T follicular helper cell (primary cell): ENCODE measurements at places on chromosomes 4 and X.

- no peak for DNase-seq
These were observed 45.8 kb upstream of the GIMD1 start for GRCh38 chr4:106414366-106414765.

- DNase-seq: peak; percentile 60
These were observed at the start of gene TAPT1 for GRCh38 chr4:16225863-16226815. TSS of gene TAPT1 (minus strand) at chr4:16226471. CDS start at chr4:16226457, 14 bp downstream.

- DNase-seq: no peak
These were observed 126.4 kb upstream of the NOCT start for GRCh38 chr4:138889216-138889615.

DNA sequence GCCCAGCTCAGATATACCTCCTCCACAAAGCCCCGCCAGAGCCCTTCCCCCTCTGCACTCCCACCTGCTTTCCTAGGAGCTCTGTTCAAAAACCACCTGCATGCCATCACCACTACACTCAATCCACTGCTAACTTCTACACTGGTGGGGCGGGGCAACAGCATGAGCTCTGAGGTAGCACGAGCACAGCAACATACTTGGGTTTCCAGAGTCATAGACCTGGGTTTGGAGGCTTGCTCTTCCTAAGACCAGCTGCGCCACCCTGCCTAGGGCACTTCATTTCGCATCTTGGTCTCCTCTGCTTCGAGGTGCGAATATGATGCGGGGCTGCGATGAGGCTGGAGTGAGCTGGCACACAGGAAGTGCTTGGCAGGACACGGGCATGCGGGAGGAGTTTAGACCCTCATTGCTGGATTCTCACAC, 3.6 kb downstream of the SASH3 start:
- no peak for DNase-seq

DNA sequence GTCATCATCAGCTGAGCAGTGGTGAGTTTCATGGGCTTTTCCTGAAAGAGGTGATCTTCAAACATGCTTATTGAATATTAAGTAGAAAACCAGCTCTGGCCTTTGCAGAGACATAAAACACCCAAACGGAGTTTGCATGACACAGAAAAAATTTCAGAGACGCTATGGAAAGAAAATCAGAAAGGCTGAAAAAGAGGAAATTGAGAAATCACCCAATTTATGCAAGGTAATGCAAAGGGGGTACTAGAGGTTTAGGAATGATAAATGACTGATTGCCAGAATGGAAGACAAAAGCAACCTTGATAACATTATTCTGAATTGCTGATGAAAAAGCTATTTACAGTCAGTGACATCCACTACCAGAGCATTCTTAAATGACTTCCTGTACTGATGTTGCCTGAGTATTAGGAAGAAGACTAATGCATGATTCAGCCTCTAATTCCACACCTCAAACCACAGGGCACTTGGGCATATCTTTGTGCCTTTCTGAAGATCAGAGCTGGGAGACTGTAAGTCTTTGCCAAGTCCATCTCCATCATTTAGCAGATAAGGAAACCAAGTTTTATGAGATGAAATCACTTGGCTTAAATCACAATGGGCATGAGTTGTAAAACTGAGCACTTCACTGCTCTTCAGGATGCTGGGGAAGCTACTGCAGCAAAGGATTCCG, 565.7 kb downstream of the PPARGC1A start:
- DNase-seq: no peak

GRCh38 chrX:47239898-47240545, 7.2 kb downstream of the USP11 start:
- no peak for DNase-seq

DNA sequence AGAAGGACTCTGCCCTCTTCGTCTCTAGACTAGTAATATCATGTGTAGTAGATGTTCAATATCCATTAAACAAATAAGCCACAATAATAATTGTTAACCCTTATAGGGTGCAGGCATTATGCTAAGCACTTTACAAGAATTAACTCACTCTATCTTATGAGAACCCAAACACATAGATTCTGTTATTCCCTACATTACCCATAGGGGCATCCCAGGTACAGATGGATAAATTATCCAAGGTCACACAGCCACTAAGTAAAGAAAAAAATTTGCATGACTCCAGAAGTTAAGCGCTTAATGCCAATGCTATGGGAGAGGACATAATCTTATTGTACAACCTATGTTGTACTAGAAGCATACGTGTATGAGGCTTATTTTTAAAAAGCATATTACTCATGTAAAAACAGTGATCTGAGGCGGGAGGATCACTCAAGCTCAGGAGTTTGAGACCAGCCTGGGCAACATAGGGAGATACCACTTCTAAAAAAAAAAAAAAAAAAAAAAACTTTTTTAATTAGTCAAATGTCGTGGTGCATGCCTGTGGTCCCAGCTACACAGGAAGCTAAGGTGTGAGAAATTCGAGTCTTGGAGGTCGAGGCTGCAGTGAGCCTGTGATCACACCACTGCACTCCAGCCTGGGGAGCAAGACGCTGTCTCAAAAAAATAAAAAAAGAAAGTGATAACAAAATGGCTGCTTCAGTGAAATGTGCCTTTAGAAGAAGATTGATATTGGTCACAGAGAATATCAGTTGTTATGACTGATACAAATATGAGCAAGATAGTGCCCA, 13.6 kb downstream of the LDB2 start:
- no peak for DNase-seq

DNA sequence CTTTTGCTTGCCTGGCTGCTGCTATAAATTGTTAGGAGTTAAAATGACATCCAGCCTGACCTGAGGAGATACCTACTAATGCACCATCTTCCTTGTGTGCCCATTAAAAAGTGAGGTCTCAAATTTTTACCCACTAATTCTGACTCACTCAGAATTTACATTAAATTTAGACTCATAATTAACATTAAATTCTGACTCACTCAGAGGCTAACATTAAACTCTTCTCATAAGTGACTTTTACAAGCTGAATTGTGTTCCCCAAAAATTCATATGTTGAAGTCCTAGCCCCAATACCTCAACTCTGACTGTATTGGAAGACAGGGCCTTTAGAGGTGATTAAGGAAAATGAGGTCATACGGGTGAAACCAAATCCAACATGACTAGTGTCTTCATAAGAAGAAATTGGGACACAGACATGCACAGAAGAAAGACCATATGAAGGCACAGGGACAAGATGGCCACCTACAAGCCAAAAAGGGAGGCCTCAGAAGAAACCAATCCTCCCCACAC, 11.8 kb downstream of the CASP6 start:
- DNase-seq: no peak

DNA sequence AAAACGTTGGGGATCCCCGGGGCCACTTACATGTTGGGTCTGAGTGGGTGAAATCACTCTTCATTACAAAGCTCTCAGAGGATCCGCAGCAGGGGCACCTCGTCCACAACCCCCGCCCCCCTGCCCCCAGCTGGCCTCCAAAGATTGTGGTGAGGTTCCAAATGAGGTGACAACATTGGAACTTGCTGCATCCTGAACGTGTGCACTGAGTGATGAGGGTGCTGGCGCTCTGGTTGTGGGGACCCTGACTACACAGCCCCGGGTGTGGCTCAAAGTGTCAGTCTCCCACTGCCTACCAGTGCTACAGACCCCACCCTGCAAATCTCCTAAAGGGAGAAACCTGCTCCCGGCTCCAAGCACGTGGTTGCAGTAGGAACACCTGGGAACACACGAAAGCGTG, 111.9 kb downstream of the PHKA2 start:
- no peak for DNase-seq

GRCh38 chr4:5996641-5997040, 21.6 kb downstream of the C4orf50 start:
- no peak for DNase-seq

GRCh38 chrX:129559783-129560182, 19.7 kb downstream of the OCRL start:
- DNase-seq: no peak

GRCh38 chr4:36054694-36055422, 189.5 kb downstream of the ARAP2 start:
- no peak for DNase-seq

DNA sequence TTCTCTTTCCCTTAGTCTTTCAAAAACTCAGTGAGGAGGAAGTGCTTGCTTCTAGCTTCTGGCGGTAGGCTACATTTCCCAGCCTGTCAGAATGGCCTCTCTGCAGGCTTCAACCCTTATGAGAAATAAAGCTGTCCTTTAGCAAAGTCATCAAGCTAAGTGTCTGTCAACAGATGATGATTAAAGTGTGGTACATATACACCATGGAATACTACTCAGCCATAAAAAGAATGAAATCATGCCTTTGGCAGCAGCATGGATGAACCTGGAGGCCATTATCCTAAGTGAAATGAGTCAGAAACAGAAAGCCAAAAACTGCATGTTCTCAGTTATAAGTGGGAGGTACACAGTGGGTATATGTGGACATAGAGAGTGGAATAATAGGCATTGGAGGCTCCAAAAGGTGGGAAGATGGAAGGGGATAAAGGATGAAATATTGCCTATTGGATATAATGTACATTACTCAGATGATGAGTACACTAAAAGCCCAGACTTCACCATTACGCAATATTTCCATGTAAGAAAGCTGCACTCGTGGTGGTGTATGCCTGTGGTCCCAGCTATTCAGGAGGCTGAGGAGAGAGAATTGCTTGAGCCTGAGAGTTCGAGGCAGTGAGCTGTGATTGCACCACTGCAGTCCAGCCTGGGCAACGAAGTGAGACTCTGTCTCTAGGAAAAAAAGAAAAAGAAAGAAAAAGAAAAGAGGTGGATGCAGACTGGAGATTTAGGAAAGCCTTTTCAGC, 7.9 kb downstream of the TRIM2 start:
- no peak for DNase-seq

GRCh38 chrX:115311601-115312001, 22.1 kb downstream of the LUZP4 start:
- DNase-seq: no peak

DNA sequence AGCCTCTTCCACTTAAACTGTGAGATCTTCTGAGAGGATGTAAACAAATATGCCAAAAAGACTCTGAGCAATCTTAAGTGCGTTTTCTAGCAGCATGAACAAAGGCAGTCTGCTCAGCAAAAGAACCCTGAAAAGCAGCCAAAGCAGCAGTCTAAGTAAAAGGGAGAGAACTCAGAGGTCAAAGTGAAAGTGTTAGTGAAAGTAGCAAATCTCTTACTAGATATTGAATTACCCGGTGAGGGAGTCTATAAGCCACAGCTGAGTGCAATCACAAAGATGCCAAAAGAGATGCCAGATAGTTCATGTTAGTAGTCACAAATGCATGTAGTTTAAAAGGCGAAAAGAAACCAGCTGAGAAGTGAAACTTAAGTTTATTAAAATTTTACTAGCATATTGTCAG, 7.9 kb upstream of the GNRHR start:
- DNase-seq: no peak

- DNase-seq: no peak
These were observed 106.0 kb downstream of the JADE1 start for GRCh38 chr4:128915544-128915943.

DNA sequence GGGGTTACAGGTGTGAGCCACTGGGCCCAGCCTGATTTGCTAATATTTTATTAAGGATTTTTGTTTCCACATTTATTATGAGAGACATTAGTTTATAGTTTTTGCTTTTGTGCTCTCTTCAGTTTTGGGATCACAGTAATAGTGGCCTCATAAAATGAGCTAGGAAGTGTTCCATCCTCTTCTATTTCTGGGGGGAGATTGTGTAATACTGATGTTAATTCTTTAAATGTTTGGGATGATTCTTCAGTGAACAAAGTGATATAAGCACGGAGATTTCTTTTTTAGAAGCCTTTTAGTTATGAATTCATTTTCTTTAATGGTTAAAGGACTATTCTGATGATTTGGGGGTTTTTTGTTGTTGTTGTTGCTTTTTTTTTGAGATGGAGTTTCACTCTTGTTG, 41.3 kb downstream of the RBMX start:
- no peak for DNase-seq

GRCh38 chr4:21113496-21114223, 413.4 kb downstream of the PACRGL start:
- no peak for DNase-seq

- DNase-seq: no peak
These were observed 86.2 kb downstream of the PPEF1 start for GRCh38 chrX:18793601-18794089.

GRCh38 chr4:124025000-124025399, 628.4 kb downstream of the SPRY1 start:
- DNase-seq: no peak

- no peak for DNase-seq
These were observed 554 bp downstream of the CDKL5 start for GRCh38 chrX:18426004-18426320.

- DNase-seq: no peak
These were observed 31.5 kb downstream of the GRIA3 start for GRCh38 chrX:123215397-123216089.

DNA sequence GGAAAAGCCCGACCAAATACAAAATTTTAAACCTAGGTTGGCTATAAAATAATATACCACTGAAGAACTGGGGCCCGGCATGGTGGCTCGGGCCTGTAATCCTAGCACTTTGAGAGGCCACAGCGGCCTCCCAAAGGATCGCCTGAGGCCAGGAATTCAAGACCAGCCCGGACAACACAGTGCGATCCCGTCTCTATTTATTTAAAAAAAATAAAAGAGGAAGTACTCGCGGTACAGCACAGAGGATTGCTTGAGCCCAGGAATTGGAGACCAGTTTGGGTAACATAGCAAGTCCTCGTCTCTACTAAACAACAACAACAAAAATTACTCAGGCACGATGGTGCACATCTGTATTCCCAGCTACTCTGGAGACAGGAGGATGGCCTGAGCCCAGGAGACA, 44.8 kb upstream of the CDKN2AIP start:
- no peak for DNase-seq

DNA sequence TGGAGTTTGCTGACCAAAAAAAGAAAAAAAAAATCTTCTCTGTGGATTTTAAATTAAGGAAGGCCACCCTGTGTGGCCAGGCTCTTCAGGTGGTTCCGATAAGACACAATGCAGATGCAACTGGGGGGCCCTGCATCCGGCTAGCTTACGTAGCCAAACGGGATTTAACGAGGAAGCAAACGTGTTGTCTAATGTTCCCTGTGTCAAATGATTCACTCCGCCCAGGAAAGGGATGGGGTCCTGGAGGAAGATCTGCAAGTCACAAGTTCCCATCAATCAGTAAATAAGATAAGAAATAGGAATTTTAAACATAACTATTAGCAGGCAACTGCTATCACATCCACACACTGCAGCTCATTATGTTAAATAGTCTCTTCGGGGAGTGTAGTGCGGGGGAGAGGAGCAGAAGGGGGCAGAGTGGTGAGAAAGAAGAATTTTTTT, 216.4 kb upstream of the GYPA start:
- no peak for DNase-seq
